Glomerular endothelial cell (primary cell): ENCODE measurements at places on chromosomes 3 and 15.

- DNase-seq, result no peak
Measured at GRCh38 chr3:190586631-190587011, 72.7 kb downstream of the IL1RAP start.

GRCh38 chr3:148333091-148333490 is 364.6 kb upstream of the AGTR1 start:
- no peak for DNase-seq

GRCh38 chr3:184337399-184337714 is at the start of gene FAM131A:
Gene FAM131A (plus strand): TSS chr3:184337600. CDS start chr3:184337631, 31 bp downstream.
- no peak for DNase-seq

DNA sequence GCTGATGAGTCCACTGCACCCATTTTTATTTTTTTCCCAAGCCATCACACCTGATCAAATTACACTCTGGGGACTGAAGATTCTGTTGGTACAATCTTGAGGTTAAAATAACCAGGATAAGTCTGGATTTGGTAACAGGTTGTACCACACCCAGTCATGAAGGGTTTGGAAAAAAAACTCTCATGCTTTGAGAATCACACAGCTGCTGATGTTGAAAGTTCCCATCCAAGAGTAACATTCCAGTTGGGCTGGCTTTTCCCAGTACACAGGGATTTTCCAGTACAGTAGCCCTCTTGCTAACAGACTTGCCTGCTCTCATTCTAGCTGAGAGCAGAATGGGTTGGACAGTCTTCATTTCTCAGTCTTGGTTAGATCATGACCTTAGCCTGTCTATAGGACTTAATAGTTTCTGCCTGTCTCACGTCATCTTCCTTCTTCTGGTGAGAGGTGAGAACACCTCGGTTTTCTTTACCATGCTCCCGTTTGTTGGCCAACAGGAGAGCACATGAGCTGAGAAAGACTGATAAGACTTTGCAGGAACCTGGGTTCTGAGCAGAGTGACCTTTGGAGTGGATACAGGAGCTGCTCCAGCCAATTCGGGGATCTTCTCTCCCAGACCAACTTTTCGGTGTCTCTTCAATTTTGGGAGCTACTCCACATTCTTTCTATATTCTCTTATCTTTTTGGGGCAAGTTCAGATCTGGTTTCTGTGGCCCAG is 300.1 kb upstream of the LYSMD4 start:
- DNase-seq, result no peak

DNA sequence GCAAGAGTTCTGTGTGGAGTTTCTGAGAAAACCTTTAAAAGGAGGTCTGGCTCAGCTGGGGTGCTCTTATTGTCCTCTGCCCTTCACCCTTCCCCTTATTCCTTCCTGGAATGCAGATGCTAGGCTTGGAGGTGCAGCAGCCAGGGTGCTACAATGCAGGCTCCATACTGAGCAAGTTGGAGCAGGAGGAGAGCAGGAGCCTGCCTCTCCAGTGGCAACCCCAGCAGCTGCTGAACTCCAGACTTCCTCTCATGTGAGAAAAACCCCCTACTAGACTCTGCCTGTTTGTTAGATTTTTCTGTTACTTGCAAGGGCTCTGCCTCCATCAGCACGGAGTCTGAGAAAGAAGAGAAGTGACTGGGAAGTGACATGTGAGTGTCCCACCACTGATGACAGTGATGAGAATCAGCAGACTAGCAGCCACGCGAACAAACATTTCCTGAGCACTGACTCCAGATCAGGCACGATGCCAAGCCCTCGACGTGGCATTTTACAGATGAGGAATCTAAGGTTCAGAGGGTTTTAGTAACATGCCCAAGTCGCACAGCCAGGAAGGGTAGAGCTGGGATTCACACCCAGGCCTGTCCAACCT is 16.1 kb upstream of the RARRES1 start:
- DNase-seq, result no peak

GRCh38 chr15:73851689-73852088 is 21.7 kb upstream of the TBC1D21 start:
- no peak for DNase-seq

DNA sequence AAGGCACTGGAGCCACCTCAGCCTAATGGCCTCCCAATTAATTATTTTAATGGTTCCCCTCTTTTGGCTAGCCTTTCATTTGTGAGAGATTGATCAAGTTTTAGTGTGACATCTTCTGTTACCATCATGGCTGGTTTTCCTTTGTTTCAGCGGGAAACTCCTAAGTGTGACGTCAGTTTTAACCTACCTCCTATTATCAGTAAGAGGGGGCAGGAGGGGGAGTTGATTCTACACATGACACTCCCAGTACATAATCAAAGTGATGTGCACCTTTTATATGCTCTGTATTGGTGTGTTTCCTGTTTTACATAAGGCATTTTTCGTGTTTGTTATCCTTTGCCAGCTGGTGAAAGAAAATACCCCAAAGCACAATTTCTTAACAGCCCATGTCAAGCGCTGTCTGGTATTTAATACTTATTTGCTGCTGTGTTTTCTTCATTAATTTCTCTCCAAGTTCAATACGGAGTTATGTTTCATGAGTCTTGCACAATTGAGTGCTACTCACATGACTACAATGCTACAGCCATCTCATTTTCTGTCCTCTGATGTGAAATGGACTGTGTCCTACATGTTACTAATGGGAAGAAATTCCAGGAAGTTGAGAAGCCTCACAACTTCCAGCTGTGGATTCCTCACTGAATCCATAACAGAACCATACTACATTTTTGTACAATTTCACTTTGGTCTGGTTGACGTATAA is 52.2 kb upstream of the POLR2M start:
- DNase-seq, result no peak

- DNase-seq, result no peak
Measured at GRCh38 chr3:13039213-13039896, 33.9 kb downstream of the IQSEC1 start.

- DNase-seq, result no peak
Measured at GRCh38 chr15:31579976-31580375, 253.3 kb downstream of the KLF13 start.

DNA sequence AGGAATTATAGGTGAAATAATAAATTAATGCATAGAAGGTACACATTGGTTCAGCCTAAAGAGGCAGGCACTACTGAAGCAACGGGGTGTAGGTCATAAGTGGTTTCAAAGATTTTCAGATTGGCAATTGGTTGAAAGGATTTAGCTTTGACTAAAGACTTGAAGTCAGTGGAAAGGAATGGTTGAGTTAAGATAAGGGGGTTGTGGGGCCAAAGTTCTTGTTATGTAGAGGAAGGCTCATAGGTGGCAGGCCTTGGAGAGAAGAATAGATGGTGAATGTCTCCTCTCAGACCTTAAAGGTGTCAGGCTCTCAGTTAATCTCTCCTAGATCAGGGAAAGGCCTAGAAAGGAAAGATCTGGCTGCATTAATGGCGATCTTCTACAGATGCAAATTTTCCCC is 209.8 kb downstream of the ATP10A start:
- DNase-seq, result no peak

DNA sequence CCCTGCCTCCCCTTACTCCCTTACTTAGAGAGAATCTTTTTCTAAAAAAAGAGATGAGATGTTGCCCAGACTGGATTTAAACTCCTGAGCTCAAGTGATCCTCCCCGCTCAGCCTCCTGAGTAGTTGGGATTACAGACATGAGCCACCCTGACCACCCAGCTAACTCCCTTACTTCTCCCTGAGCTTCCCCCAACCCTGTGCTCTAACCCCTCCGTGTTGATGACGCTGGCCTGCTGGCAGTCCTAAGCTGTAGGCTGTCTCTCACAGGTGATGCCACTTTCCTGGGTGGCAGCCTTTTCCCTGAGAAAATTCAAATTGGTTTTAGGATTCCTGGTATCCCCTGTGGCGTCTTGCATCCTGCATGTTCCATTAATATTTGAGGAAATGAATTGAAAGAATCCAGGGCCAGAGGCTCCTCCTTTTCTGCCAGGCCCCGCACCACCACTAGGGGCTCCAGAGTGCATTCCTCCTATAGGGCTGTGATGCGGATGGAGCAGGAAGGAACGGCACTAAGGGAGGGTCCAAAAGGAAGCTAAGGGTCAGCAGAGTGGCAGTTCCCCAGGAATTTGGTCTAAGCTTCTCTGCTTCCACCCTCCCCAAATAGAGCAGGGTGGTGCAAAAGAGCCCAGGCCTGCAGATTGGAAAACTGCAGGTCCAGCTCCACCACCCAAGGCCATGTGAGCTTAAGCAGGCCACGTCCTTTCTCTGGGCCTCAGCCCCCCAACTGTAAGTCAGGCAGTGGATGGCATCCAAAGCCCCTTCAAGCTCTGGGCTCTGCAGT is 101.1 kb downstream of the DAPK2 start:
- DNase-seq, result no peak

DNA sequence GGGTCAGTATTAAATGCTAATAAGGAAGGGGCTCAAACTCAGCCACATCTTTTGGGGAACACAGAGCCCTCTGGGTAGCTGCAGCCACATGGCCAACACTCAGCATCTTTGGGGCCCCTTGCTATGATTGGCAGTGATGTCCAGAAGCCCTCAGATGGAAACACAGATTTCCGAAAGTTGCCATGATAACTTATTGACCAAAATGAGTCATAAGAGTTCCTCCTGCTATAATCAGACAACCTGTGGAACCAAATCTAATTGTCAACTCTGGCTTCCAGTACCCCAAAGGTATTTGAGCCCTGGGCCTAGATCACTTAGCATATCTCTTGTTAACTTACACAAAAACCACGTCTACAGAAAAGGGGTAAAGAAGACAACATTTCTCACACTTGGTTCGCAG is 392.2 kb downstream of the KCNH8 start:
- no peak for DNase-seq

GRCh38 chr3:49277383-49277775 is 347 bp upstream of the C3orf62 start:
- DNase-seq, result no peak

- no peak for DNase-seq
Measured at GRCh38 chr3:49424816-49425215, 2.5 kb upstream of the AMT start.

DNA sequence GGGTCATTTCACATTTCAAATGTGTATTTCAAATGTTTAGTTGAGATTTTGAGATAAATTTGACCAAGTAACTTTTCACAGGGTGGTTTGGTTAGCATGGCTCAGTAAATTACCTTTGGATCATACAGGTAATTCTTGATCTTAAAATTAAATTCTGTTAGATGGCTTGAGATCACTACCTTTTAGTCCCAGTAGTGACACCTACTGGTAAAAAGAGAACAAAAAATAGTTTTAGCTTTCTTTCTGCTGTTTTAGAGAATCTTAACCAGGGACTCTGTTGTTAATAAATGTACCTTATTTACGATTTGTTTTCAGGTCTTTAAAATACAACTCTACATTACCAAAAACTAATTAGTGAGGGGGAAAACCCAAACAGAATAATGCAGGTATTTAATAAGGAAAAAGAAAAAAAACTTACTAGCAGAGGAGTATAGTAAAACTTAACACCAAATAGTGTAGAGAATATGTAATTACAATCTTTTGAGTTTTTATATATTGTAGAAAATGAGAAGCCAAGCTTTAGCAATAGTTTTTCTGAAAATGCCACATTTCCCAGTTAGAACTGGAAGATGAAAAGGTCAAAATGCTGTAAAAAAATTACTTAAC is 620.3 kb upstream of the AGTR1 start:
- DNase-seq, result no peak

DNA sequence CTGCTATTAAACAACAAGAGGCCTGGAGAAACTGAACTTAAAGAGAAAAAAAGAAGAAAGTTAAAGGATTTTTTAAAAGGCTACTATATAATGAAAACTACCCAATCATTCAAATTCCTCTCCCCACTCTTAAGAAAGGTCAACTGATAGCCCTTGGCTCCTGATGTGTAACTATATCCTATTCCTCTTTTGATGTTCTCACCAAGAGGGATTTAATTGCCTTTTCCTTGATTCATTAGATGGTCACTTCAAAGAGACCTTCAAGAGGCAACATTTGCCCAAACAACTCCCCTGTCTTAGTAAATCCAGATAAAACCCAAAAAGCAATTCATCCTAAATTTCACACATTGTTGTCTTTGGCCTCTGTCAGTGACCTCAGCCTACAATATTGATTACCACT is 86.0 kb downstream of the FMN1 start:
- DNase-seq, result no peak

GRCh38 chr3:178629430-178630178 is 93.4 kb downstream of the KCNMB2 start:
- DNase-seq, result no peak

- DNase-seq, result no peak
Measured at GRCh38 chr3:30333903-30334302, 272.5 kb upstream of the TGFBR2 start.

GRCh38 chr15:29103824-29104565 is 165.6 kb downstream of the NSMCE3 start:
- DNase-seq, result no peak

GRCh38 chr15:73927003-73927475 is 777 bp downstream of the LOXL1 start:
- DNase-seq, result no peak

GRCh38 chr3:189229196-189229828 is 57.5 kb downstream of the TPRG1 start:
- no peak for DNase-seq

GRCh38 chr15:39426552-39427532 is 154.0 kb upstream of the THBS1 start:
- no peak for DNase-seq

GRCh38 chr3:100834332-100834731 is 125.0 kb downstream of the TFG start:
- no peak for DNase-seq

DNA sequence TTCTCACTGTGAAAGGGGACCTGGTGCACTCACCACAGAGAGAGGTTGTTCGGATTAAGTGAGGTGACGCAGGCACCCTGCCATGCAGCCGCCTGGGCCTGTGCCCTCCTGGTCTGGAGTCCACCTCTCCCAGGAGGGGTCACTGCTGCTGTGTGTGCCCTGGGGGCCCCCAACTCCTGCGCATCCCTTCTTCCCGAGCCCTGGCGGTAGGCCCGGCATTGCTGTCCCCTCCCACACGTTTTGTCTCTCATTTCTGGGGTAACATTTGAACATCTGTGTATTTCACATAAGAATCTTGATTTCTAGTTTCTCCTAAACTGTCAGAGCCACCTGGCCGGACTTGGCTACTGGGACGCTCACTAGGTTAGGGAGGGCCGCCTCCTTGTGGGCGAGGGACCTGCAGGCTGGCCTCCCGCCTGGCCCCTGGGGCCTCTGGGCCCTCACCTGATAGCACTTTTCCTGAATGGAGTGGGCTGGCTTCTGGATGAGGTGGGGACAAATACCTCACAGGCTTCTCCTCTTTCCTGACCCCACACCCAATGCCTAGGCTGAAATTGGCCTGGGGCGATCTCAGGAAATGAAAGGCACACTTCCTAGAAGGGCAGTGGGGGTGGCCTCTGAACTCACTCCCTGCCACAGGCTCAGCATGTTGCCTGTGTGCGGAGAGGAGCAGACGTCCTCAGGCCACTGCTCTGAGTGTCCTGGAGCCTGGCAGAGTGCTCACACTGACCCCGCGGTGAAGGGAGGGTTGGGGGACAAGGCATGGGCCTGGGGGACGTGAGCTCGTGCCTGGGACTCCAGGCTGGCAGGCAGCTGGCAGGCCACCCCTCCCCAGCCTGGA is 104.2 kb upstream of the PRR23E start:
- DNase-seq, result no peak
